Thyroid gland (tissue), 4 donors: ENCODE measurements at places on chromosomes 2 and 18. TPM values are rescaled to one million over a fixed set of nuclear protein-coding genes. Genes with fewer than 3 reads are reported as not detected.

- DNase-seq: no peak
- no peaks in the 10 kb centered on the region for H3K27me3 ChIP-seq
- no peak overlapping the region for H3K4me3 ChIP-seq
- no peak overlapping the region for H3K27ac ChIP-seq
Observed at GRCh38 chr2:239208465-239209180, 192.2 kb downstream of the HDAC4 start.

DNA sequence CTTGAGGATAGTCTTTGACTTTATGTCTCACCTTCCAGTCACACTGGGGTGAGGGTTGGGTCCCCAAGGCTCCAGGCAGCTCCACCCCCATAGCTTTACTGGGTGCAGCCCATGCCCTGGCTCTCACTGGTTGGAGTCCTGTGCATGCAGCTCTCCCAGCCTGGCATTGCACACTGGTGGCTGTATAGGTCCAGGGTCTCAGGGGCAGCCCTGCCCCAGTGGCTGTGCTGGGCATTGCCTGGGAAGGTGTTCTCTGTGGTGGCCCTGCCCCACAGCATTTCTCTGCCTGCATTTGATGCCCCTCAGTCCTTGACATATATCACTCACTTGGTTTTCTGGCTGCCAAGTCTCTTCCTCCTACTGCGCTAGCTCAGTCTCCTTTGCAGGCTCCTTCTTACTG is 21.2 kb downstream of the MPHOSPH10 start:
- H3K4me1 ChIP-seq: no peaks in the 10 kb centered on the region
- H3K4me3 ChIP-seq: no peak overlapping the region
- no peak overlapping the region for H3K27ac ChIP-seq

GRCh38 chr2:136844546-136844945 is 79.2 kb downstream of the THSD7B start:
- no peaks in the 10 kb centered on the region for H3K27me3 ChIP-seq
- no peaks in the 10 kb centered on the region for H3K4me1 ChIP-seq
- H3K36me3 ChIP-seq: no peaks in the 10 kb centered on the region
- no peak overlapping the region for H3K27ac ChIP-seq
- H3K4me3 ChIP-seq: no peak overlapping the region

DNA sequence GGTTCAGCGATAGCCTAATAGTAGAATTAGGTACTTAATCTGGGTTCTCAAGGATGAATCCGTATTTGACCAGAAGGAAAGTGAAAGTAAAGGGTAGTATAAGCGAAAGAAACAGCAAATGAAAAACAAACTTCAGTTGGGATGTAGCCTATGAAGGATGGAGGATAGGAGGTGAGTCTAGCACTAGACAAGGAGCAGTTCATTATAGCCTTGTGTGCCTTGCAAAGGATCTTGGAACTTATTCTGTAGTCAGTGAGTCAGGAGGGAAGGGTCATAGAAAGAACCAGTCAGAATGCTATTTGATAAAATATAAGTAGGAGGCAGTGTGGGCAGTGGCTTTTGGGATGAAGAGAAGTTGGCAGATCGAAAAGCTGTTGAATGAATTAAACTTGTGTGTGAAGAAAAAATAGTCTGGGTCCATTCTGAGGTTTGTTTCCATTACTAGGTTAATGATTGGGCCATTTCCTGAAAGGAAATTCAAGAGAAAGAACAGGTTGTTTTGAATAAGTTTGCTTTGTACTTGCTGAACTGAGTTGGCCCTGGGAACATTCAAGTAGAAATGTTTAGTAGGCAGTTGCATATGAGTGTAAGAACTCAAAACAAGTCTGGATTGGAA is 48.5 kb downstream of the ANKRD12 start:
- peak overlapping the region; percentile 26 for H3K27ac ChIP-seq
- no peaks in the 10 kb centered on the region for H3K36me3 ChIP-seq
- DNase-seq: no peak
- H3K4me3 ChIP-seq: no peak overlapping the region
- no peaks in the 10 kb centered on the region for H3K27me3 ChIP-seq

DNA sequence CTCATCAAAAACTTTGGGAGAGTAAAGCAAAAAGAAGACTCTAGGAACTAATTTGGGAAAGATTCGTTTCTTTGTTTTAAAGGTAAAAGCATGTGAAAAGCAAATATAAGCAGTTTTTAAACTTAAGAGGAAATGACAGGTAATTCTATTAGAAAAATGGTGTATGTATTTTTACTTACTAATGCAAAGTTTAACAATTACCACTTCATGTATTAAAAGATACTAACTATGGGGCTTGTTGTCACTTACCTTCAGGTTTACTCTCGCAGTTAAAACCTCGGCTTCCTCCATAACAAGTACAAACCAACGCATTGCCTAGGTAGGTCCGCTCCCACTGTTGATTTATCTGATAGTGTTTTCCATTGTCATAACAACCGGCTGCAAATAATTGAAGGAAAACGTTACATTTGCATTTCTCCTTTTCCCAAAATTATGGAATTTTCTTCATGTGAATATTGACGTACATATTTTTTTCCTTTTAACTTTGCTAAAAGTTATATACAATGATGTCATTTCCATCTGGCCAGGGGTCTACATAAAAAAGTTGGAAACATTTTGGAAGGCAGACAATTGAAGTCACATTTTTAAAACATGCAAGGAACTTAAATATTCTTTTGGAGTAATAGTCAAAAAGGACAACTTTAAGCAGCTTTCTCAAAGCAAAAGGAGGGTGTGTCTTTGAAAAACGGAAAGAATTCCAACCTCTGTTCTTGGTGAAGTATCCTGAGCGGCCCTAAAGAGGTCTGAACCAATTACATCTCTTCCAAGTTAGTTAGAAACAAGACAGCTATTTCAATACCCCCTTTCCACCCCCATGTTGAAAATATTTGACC is 1.2 kb downstream of the FN1 start:
- no peak overlapping the region for H3K27ac ChIP-seq
- peaks cover 7% of the 10 kb centered on the region for H3K4me1 ChIP-seq
- H3K27me3 ChIP-seq: no peaks in the 10 kb centered on the region
- no peaks in the 10 kb centered on the region for H3K36me3 ChIP-seq

GRCh38 chr2:95049961-95050360 is 24.5 kb downstream of the MAL start:
- H3K4me3 ChIP-seq: no peak overlapping the region
- peaks cover 23% of the 10 kb centered on the region for H3K4me1 ChIP-seq
- H3K27ac ChIP-seq: no peak overlapping the region
- H3K36me3 ChIP-seq: no peaks in the 10 kb centered on the region
- H3K27me3 ChIP-seq: no peaks in the 10 kb centered on the region

DNA sequence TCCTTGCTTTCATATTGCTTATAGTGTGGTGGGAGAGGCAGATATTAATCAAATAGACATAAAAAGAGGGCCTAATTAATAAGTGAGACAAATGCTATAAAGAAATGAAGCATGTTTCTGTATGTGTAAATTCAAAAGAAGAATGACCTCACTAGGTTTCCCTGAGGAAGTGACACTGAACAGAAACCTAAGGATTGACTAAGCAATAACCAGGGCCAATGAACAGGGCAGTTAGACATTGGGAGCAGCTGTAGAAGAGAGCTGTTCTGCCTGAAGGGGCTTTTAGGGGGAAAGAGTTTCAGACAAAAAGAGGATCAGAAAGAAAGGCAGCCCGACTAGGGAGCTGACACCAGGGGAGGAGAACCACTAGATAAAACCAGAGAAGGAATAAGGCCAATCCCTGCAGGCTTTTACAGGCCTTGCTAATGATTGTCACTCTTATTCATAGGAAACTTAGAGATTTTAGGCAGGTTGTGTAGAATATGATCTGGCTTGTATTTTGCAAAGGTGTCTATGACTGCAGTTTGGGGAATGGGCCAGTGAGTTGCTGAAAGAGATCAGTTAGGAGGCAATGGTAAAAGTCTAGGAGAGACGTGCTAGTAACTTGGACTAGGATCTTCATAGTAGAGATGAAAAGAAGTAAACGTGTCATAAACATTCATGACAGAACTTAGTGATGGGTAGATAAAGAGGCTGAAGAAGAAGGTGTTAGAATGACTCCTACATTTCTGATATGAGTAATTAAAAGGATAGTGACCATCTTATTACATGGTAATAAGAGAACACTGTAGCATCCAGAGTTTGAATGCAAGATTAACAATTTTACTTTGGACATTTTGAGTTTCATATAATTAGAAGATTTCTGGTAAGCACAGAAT is 26.8 kb upstream of the NABP1 start:
- no peaks in the 10 kb centered on the region for H3K36me3 ChIP-seq
- no peak overlapping the region for H3K27ac ChIP-seq
- H3K27me3 ChIP-seq: no peaks in the 10 kb centered on the region

Gene POTEC
- not detected for total RNA-seq

Gene ZAP70
- total RNA-seq: 4.0 TPM

Gene SALL3
- not detected for total RNA-seq
